ENCODE measurements at places on chromosomes 1 and 21. TPM values are rescaled to one million over a fixed set of nuclear protein-coding genes. Genes with fewer than 3 reads are reported as not detected.

GRCh38 chr1:29372108-29372507, 135.8 kb downstream of the PTPRU start:
- DNase-seq: no peak

DNA sequence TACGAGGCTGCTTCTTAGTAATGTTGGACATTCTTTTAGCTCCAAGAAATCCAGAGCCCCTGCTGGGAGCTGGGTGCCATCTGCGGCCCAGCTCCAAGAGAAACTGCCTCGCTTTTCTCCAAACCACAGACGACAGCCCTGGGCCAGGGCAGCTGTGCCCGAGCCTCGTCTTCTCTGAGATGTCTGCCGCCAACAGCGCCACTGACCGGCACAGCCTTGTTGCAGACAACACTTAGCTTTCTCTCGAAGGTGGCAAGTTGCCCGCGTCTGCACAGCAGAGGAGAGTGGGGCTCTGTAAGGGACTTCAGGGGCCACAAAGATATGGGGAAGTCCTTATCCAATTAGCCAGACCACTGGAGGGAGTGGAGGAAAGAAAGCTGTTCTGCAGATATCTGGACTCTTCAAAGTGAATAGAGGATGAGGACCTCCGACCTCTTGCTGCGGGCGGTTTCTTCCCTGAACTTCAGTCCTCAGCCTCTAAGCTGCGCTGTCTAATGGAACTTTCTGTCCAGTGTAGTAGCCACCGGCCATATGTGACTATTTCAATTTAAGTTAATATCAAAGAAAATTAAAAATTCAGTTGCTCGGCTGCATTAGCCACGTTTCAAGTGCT, 63.9 kb upstream of the DISP3 start:
- DNase-seq: no peak

TRIM63 gene
- total RNA-seq: 2.2 TPM

ENSA gene
- 194 TPM for total RNA-seq

GRCh38 chr1:106952776-106953175, 103.7 kb upstream of the PRMT6 start:
- no peak for DNase-seq

MEGF6 gene
- 19.3 TPM for total RNA-seq

RASSF5 gene
- 17.0 TPM for total RNA-seq

GRCh38 chr1:53139951-53140361, 2.5 kb downstream of the SLC1A7 start:
- no peak for DNase-seq

GRCh38 chr1:65009724-65010420, 43.5 kb upstream of the JAK1 start:
- no peak for DNase-seq

PIP5K1A gene
- 87.2 TPM for total RNA-seq

- DNase-seq: no peak
Observed at GRCh38 chr1:151834239-151834638, 2.6 kb upstream of the RORC start.

DNA sequence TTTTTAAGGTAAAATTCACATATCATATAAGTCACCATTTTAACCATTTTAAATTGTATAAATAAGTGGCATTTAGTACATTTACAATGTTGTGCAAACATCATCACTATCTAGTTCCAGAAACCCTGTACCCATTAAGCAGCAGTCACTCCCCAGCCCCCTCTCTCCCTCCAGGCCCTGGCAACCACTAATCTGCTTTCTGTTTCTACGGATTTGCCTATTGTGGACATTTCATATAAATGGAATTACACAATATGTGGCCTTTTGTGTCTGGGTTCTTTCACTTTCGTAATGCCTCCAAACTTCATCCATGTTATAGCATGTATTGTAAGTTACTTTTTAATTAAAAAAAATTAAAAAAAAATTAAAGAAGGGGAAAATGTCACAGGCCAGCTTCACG, 58.0 kb upstream of the RAB3GAP2 start:
- no peak for DNase-seq

Measured in breast epithelium (tissue), 4 donors.